Frontal cortex (tissue), 4 donors: ENCODE measurements at places on chromosomes 5 and 9.

DNA sequence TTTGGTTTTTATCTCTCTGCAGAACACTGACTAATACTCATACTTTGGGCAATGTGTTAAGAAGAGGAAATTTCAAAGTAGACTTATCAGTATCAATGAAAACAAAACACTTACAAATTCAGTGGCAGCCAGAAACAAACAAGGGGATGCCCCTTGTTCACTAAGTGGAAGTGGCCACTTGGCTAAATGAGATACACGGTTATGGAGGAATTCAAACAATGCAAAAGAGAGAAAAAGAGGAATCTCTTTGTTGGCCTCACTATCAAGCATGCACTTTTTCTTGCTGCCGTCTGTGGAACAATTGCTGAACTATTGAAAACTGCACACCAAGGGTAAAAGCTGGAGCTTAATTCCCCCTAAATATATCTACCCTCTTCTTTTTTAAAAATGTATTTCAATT is 2044.9 kb upstream of the CDH6 start:
- no peak for DNase-seq

DNA sequence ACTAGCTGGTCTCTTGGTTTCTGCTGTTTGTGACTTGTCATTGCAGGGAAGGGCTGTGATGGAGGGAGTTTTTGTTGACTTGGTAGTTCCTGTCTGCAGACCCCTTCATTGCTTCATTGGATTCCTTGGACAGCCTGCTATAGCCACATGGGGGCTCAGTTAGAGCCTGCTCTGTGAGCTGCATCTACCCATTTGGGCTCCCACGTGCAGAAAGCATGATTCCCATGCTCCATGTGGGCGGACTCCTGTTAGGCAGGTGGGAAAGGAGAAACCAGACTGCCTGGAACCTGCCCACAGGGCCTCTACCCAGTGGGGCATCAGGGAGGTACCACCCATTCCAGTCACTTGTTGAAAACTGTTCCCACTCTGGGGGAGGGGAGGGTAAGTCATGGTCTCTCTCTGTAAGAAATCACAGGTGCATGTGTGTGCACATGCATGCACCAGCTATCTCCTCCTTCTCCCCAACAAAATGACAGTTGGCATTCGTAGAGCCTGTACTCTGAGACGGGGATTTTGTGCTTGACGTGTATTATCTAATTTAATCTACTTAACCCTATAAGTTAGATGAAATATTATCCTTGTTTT is 61.0 kb downstream of the DAPK1 start:
- no peak for DNase-seq

- DNase-seq, result peak; percentile 80
Measured at GRCh38 chr5:139765409-139766217, 30.0 kb upstream of the PSD2 start.

GRCh38 chr5:20649966-20650365 is 662.0 kb upstream of the CDH18 start:
- no peak for DNase-seq

GRCh38 chr9:131447600-131447999 is 53.7 kb downstream of the PRRC2B start:
- DNase-seq, result no peak

DNA sequence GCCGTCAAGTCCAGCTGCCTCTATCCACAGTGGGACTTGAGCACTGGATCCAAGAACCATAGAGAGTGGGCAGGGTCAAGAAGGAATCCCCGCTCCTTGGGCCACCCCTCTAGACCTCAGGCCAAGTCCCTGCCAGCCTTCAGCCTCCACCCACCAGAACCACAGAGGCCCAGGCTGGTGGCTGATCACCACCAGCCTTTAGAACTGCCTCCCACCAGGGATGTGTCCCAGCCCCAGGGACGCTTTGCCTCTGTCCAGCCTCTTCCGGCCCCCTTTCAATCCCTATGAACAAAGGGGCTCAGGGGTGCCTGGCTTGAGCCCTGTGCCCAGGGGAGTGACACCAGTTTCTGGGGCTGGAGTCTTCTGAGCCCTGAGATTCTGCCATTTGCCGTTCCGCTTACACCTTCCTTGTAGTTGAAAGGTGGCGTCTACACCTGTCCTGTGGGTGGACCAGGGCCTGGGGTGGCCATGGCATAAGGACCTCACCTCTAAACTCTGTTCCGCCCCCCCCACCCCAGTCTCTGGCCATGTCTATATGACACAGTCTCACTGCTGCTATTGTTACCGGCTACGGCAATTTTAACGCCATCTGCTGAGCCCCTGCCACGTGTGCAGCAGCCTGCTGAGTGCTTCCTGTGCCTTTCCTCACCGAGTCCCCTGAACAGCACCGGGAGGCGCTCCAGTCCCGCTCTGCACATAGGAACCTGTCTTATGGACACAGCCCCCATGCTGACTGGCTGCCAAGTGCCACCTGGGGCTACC is 35.7 kb upstream of the ORM1 start:
- DNase-seq, result no peak

GRCh38 chr5:108818613-108819272 is 71.0 kb downstream of the FER start:
- DNase-seq, result no peak

DNA sequence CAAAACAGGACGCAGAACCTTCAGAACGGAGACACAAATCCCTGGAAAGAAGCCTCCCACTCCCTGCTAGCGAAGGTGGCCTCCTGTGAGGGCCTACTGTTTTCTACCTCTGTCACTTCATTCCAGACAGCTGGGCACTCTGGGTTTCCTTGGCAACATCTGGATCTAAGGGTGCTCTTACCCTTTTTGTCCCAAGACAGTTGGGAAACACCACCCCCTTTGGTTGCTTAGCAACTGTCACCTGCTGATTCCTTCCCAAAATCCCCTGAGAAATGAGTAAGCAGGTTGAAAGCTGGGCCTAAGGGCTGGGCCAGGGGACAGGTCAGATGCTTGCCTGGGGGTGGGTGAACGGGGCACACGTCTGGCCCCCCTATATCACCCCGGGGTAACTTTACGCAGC is 29.4 kb downstream of the NANS start:
- DNase-seq, result no peak

- DNase-seq, result no peak
Measured at GRCh38 chr5:177520271-177520670, 3.5 kb upstream of the DDX41 start.

- DNase-seq, result peak; percentile 98
Measured at GRCh38 chr9:131277910-131278701, 1.8 kb upstream of the FAM78A start.

GRCh38 chr9:136238342-136238732 is 7.3 kb downstream of the QSOX2 start:
- no peak for DNase-seq

DNA sequence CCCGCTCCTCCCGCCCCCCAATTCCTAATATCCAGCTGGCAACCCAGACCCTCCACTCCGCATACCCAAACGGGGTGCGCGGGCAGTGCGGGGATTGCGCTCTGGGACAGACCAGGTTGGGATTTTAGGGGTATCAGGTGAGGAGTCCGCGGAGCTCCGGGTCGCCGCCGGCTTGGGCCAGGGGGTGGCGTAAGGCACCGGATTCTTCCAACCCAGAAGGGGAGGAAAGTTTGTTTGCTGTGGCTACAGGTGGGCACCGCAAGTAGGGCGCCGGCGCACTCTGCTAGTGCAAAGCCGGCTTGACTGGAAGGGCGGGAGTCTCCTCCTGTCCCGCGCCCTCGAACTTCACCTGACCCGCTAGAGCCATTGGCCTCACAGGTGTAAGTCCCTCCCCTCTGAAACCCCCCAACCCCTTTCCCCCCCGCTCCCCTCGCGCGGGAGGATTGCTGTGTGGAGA is 709 bp downstream of the IQGAP2 start:
- no peak for DNase-seq

GRCh38 chr5:148909040-148909439 is 82.6 kb downstream of the ADRB2 start:
- DNase-seq, result no peak

GRCh38 chr5:175219366-175219765 is 224.6 kb downstream of the DRD1 start:
- DNase-seq, result no peak

DNA sequence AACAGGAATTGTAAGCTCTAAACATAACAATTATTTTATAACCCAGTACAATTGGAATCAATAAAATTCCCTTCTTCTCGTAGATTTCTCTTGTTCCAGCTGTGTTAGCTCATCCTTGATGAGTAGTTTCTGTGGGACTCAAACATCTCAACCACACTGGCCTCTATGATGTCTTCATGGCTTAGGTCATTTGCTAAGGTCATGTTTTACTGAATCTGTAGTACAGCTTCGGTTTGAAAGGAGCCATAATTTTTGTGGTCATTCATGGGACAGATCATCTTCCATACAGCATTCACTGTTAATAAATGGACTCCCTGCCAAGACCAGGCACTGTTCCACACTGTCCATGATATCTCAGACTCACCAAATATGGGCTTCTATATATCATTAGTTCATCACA is 369.0 kb upstream of the RFX3 start:
- no peak for DNase-seq

GRCh38 chr9:86601697-86602096 is 247.5 kb upstream of the TUT7 start:
- no peak for DNase-seq

- no peak for DNase-seq
Measured at GRCh38 chr9:87742813-87743428, 17.0 kb downstream of the CTSL start.

- no peak for DNase-seq
Measured at GRCh38 chr9:38039090-38039906, 29.7 kb downstream of the SHB start.

DNA sequence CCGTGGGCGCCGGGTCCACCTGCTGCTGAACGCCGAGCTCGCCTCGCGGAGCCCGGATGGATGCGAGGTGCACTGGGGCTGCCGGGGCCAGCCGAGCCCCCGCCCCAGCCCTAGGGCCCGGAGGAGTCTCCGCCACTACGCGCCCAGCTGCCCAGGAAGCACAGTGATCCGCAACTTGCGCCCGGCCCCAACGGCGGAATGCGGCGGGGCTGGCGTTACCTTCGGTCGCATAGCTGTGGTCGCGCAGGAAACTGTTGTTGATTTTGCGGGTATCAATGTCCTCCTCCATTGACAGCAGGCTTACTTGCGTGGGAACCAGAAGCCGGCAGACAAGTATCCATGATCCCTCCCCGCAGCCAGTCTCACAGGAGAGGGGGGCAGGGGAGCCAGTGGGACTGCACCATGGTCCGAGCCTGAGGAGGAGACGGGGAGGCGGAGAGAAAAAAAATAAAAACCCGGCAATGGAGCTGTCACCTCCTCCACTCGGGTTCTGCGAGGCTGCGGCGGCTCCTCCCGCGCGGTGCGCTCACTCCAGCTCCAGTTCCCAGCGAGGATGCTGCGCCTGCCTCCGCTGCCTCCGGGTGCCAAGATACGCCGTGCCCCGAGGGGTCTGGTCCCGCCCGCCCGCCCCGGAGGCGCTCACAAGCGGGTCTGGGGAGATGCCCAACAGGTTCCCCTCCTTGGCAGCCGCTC is 628 bp downstream of the PPP2R2B start:
- peak; percentile 56 for DNase-seq
